ENCODE measurements at places on chromosomes 2 and 18. TPM values are rescaled to one million over a fixed set of nuclear protein-coding genes. Genes with fewer than 3 reads are reported as not detected.

Gene NCKAP1
- total RNA-seq = 40.1 TPM

Gene SOS1
- 49.1 TPM for total RNA-seq

Gene ATL2
- total RNA-seq = 94.5 TPM

Gene TMEM37
- total RNA-seq = 42.6 TPM

Gene VAMP5
- 89.1 TPM for total RNA-seq

GRCh38 chr2:9613291-9613690 lies 17.5 kb downstream of the YWHAQ start:
- no peak overlapping the region for H3K4me3 ChIP-seq
- H3K36me3 ChIP-seq = peaks cover 11% of the 10 kb centered on the region
- no peaks in the 10 kb centered on the region for H3K27me3 ChIP-seq

GRCh38 chr2:147273628-147274027 lies 571.2 kb upstream of the ACVR2A start:
- no peak overlapping the region for H3K27ac ChIP-seq
- H3K27me3 ChIP-seq = no peaks in the 10 kb centered on the region
- H3K4me3 ChIP-seq = no peak overlapping the region
- DNase-seq = no peak

- no peak for DNase-seq
- peaks cover 66% of the 10 kb centered on the region for H3K36me3 ChIP-seq
- H3K4me3 ChIP-seq = no peak overlapping the region
- H3K27ac ChIP-seq = peak overlapping the region; percentile 27
Observed at GRCh38 chr2:165897726-165898125, 55.9 kb downstream of the TTC21B start.

GRCh38 chr2:3101016-3101942 lies 276.3 kb downstream of the EIPR1 start:
- no peak overlapping the region for H3K4me3 ChIP-seq
- no peaks in the 10 kb centered on the region for H3K4me1 ChIP-seq
- peak; percentile 69 for DNase-seq
- H3K36me3 ChIP-seq = no peaks in the 10 kb centered on the region
- H3K27ac ChIP-seq = no peak overlapping the region

DNA sequence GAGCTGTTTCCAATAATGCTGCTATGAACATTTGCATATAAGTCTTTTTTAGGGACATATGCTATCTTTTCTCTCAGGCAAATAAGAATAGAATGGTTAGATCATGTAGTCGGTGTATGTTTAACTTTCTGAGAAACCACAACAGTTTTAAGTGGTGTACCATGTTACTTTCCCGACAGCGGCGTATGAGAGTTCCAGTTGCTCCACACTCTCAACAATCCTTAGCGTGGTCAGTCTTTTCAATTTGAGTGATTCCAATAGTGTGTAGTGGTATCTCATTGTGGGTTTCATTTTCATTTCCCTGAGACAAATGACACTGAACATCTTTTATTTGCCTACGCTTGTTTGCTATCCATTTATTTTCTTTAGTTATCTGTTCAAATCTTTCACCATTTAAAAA lies 149.5 kb downstream of the ACOXL start:
- no peaks in the 10 kb centered on the region for H3K36me3 ChIP-seq
- no peak overlapping the region for H3K4me3 ChIP-seq
- H3K27me3 ChIP-seq = no peaks in the 10 kb centered on the region
- H3K27ac ChIP-seq = no peak overlapping the region
- no peaks in the 10 kb centered on the region for H3K4me1 ChIP-seq

- H3K4me1 ChIP-seq = peaks cover 7% of the 10 kb centered on the region
- no peak for DNase-seq
- no peaks in the 10 kb centered on the region for H3K36me3 ChIP-seq
- H3K4me3 ChIP-seq = no peak overlapping the region
Observed at GRCh38 chr2:234133004-234133403, 82.5 kb downstream of the SPP2 start.

DNA sequence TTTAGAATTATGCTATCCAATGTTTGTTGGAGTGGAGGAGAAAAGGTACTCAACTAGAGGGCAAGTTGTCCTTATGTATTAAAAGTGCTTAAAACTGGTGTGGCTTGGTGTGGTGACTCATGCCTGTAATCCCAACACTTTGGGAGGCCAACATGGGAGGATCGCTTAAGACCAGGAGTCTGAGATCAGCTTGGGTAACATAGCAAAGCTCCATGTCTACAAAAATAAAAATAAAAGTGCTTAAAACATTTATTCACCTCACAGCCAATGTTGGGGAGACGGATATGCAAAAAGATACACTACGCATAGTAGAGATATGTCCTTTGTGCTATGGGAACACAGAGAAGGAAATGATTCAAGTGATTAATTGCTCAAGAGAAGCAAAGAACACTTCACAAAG lies 19.3 kb upstream of the TNFAIP6 start:
- H3K4me1 ChIP-seq = no peaks in the 10 kb centered on the region
- no peak for DNase-seq
- H3K36me3 ChIP-seq = no peaks in the 10 kb centered on the region

DNA sequence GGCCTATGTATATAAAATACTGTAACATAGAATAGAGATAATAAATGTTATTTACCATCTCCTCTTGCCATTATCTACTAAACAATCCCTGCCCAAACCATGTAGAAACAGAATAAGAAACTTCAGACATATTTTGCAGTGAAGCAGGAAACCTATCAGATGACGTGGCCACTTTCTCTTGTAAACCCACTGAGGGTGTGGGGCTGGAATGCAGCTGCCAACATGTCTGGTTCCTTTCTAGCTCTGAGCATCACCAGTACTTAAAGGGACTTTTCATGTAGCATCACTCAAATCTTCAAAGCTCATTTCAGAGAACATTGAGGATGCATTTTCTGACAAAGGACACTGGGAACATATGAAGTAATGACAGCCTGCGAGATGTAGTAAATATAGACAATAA lies 251.8 kb downstream of the LPIN1 start:
- H3K4me3 ChIP-seq = no peak overlapping the region
- H3K27ac ChIP-seq = no peak overlapping the region
- H3K27me3 ChIP-seq = no peaks in the 10 kb centered on the region
- no peaks in the 10 kb centered on the region for H3K4me1 ChIP-seq
- no peak for DNase-seq
- no peaks in the 10 kb centered on the region for H3K36me3 ChIP-seq

- DNase-seq = no peak
- H3K36me3 ChIP-seq = no peaks in the 10 kb centered on the region
- no peak overlapping the region for H3K27ac ChIP-seq
- no peaks in the 10 kb centered on the region for H3K27me3 ChIP-seq
- no peak overlapping the region for H3K4me3 ChIP-seq
Observed at GRCh38 chr18:27983780-27984179, 193.2 kb downstream of the CDH2 start.

GRCh38 chr2:32905270-32905669 lies 41.5 kb upstream of the LTBP1 start:
- H3K4me1 ChIP-seq = no peaks in the 10 kb centered on the region
- no peaks in the 10 kb centered on the region for H3K27me3 ChIP-seq
- no peak overlapping the region for H3K27ac ChIP-seq
- no peak overlapping the region for H3K4me3 ChIP-seq
- no peaks in the 10 kb centered on the region for H3K36me3 ChIP-seq

- no peaks in the 10 kb centered on the region for H3K36me3 ChIP-seq
- H3K27me3 ChIP-seq = no peaks in the 10 kb centered on the region
- no peaks in the 10 kb centered on the region for H3K4me1 ChIP-seq
- H3K27ac ChIP-seq = no peak overlapping the region
Observed at GRCh38 chr2:148893906-148894305, 18.9 kb downstream of the KIF5C start.

DNA sequence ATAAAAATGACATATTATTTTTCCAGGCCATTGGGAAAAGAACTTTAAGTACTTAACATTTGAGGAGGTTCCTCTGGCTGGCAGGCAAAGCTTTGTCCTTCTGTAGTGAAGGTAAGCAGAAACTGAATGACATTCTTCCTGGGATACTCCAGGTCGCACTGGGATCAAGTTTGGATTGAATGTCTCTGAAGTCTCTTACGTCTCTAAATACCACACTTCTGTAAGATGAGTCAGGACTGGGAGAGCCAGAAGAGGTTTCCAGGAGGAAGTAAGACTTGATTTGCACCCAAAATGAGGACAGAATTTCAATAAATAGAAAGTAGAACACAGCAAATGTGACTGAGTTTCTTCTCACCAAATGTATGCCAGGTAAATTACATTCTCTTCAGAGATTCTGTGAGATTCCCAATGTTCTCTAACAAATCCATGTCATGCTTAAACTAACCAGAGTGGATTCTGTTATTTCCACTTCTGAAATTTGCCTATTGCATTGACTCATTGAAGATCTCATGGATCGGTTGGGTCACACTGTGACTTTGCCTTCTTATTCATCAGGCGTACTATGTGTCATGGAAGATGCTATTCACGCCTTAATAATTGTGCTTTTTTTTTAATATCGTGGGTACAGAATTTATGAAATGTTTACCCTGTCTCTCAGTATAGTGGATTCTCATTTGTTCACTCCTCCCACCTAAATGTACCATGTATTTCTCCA lies 25.5 kb upstream of the VIT start:
- no peak overlapping the region for H3K4me3 ChIP-seq
- DNase-seq = no peak
- no peaks in the 10 kb centered on the region for H3K36me3 ChIP-seq
- no peak overlapping the region for H3K27ac ChIP-seq
- H3K4me1 ChIP-seq = no peaks in the 10 kb centered on the region
- H3K27me3 ChIP-seq = peaks cover 4% of the 10 kb centered on the region

GRCh38 chr2:195092341-195092740 lies 564.7 kb upstream of the SLC39A10 start:
- no peak for DNase-seq
- H3K4me3 ChIP-seq = no peak overlapping the region
- H3K36me3 ChIP-seq = no peaks in the 10 kb centered on the region
- H3K4me1 ChIP-seq = no peaks in the 10 kb centered on the region
- no peak overlapping the region for H3K27ac ChIP-seq

- H3K4me1 ChIP-seq = peaks cover 11% of the 10 kb centered on the region
- H3K27me3 ChIP-seq = peaks cover 36% of the 10 kb centered on the region
- H3K4me3 ChIP-seq = no peak overlapping the region
- no peak overlapping the region for H3K27ac ChIP-seq
- H3K36me3 ChIP-seq = no peaks in the 10 kb centered on the region
- no peak for DNase-seq
Observed at GRCh38 chr18:58452454-58453166, 176.3 kb downstream of the ALPK2 start.

DNA sequence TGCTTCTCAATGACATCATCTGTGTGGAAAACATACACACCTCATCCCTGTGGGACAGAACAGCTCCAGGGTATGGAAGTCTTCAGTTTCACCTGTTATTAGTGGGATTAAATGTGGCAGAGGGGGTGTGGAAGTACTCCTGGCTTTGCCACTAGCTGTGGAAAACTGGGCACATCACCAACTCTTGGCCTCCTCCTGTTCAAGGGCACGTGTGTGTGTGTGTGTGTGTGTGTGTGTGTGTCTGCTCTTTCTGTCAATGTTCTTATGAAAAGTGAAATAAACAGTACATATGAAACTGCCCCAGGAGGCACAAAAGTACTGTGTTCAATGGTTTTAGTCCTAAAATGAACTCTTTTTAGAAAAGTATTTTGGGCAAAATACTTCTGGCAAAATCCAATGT lies 65.9 kb downstream of the MTHFD2 start:
- DNase-seq = no peak
- H3K36me3 ChIP-seq = no peaks in the 10 kb centered on the region
- H3K4me3 ChIP-seq = no peak overlapping the region
- no peaks in the 10 kb centered on the region for H3K27me3 ChIP-seq

DNA sequence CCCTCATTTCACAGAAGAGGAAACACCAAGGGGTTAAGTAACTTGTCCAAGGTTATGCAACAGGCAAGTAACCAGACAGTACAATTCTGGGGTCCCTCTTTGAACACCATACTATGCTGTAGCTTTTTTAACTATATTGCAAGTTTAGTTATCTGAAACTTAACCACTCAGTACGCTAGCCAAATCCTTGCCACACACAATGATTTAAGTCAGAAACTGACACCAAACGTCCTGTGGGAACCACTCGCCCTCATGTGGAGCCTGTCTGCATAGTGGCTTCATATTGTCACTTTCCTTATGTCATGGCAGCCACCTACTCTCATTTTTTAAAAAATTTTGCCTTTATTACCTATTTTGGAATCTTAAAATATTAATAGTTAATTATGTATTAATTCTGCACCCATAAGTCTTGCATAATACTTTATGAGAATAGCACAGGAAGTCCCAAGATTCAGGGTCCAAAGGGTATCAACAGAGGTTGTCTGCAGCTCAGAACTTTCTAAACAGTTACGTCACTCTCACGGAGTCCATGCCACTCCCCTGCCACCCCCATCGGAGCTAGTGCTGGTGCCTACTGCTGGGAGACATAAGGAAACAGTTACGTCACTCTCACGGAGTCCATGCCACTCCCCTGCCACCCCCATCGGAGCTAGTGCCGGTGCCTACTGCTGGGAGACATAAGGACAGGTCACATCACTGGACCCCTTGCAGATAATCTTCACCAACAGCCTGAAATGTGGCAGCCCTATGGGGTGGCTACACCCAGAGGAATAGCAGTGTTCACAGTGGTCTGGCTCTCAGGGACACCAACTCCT lies 99.0 kb downstream of the L3MBTL4 start:
- peaks cover 9% of the 10 kb centered on the region for H3K36me3 ChIP-seq
- H3K27me3 ChIP-seq = no peaks in the 10 kb centered on the region
- no peaks in the 10 kb centered on the region for H3K4me1 ChIP-seq
- no peak overlapping the region for H3K4me3 ChIP-seq
- no peak overlapping the region for H3K27ac ChIP-seq
- DNase-seq = no peak

DNA sequence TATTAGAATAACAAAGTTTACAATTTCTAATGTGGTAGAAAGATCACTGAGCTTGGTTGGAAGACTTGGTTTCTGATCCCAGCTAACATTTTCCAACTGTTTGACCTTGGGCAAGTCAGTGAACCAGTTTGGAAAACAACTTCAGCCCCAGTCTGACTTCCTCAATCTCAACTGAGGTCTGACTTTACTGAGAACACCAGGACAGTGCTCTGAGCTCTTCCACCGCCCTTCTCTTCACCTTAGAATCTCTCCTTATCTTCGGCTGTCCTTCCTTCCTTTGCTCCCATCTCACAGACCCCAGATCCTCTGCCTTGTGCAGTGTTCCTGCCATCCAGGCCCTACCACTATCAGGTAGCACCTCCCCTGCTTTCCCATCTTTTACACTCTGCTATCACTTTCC lies 193.8 kb upstream of the SP5 start:
- H3K27ac ChIP-seq = no peak overlapping the region
- H3K4me1 ChIP-seq = no peaks in the 10 kb centered on the region
- no peaks in the 10 kb centered on the region for H3K27me3 ChIP-seq
- H3K36me3 ChIP-seq = no peaks in the 10 kb centered on the region

GRCh38 chr2:29039718-29040480 lies 34.4 kb downstream of the PCARE start:
- no peaks in the 10 kb centered on the region for H3K36me3 ChIP-seq
- DNase-seq = no peak
- H3K27me3 ChIP-seq = no peaks in the 10 kb centered on the region

- H3K27ac ChIP-seq = peak overlapping the region; percentile 73
- peaks cover 38% of the 10 kb centered on the region for H3K4me1 ChIP-seq
- peak; percentile 90 for DNase-seq
- no peaks in the 10 kb centered on the region for H3K36me3 ChIP-seq
Observed at GRCh38 chr2:234290671-234291070, 206.2 kb downstream of the ARL4C start.

Measured in spleen (tissue), 13 donors.